ENCODE measurements at places on chromosomes 5 and 9.
A peak's percentile ranks its signal among the peaks of the same experiment; 100 is the strongest.

DNA sequence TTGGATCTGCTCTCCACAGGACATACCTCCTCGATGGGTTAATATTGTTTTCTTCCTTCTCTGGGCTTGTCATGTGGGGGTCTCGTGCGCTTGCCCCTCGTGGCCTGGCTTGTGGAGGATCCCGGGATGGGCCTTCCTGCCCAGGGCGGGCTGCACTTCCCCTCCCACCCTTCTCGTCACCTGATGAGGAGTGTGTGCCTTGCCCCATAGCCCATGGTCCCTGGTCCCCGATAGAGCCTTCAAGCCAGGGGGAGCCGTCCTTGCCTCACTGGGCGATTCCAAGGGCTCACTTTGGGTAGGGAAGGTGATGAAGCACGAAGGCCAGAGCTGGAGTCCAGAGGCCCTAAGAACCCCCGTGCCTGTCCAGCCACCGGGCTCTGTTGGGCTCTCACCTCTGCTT is 28.7 kb downstream of the DYNC2I2 start:
- no peak for ATAC-seq

DNA sequence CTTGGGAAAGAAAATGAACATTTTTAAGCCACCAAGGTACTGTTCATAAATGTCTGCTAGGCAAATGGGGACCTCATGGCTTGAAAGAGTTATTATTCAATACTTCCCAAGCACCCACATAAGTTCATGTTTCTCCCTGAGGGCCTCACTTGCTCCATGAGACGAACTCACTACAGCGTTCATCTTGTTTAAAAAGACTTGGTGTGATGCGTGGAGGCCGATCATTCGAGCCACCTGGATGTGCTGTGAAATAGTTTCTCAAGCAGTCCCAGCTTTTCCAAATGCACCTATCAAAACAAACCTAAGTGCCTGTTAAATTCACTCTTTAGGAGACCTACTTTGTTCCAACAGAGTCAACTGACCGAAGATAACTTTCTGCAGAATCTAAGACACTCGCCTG is 103.2 kb downstream of the LHFPL2 start:
- no peak for ATAC-seq

DNA sequence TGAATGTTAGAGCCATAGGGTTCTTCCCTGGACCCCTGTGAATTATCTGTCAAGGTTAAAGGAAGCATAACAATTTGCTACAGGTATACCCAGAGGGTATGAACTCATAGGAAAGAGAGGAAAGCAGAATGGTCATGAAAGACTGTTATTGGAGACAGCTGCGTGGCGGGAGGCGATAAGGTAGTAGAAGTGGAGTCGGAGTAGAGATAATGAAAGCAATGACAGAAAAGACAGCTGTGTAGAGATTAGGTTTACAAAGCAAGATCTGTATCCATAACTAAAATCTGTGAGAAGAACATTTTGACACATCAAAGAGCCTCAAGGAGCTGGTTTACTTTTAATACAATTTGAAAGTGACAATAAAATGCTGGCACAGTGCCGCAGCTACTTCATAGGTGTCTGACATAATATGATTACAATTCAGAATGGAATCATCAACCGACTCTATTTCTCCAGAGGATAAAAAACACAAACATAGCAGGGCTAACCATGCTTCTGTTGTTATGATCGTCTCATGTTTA is 603.9 kb downstream of the CDH12 start:
- no peak for ATAC-seq

DNA sequence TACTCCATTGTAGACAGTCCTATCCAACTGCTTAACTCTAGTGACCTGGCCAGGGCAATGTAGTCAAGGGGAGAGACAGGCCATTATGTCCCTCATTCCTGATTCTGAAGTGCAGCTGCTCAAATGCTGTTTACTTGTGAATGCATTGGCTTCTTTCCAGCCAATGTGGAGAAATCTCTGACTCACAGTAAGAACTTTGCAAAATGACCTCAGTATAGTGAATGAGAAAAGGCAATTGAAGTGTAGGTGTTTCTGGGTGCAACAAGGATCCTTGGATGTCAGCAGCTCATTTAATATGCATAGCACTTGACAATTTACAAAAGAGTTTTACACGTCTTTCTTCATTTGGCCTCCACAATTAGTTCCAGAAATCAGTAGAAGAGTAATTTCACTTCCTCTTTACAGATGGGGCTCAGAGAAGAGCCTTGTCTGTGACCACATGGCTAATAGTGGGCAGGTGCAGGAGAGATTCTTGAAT is 367.2 kb downstream of the OSTF1 start:
- no peak for ATAC-seq

GRCh38 chr9:128409978-128410377 is 10.7 kb upstream of the CERCAM start:
- ATAC-seq: no peak

DNA sequence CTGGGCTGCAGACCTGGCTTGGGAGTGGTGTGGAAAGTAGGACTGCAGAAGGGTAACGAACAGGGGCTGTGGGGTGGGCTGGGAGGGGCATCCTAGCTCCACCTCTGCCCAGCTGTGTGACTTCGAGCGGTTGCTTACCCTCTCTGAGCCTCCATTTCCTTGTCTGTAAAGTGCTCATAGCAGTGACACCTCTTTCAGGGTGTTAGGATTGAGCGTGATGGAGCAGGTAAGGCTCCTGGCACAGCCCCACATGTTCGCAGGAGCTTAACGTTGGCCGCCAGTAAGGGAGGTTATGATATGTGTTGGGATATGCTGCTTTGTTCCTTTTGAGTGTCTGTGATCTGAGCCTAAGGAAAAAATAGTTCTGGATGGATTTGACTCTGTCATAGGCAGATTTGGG is 2.1 kb downstream of the NDST1 start:
- no peak for ATAC-seq

DNA sequence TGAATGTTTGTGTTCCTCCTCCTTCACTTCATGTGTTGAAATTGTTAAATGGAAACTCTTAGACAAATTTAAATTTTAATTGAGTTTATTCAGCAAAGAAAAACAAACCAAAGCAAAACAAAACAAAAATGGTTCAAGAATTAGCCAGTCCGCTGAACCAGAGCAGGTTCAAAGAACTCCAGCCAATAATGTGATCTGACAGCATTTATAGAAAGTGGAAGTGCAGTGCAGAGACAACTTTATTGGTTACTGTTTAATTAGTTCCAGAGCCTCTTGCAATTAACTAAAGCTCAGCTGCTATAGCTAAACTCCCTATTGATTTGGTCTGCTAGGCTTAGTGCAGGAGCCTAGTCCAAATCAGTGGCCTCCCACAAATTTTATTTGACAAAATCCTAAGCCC is 132.9 kb downstream of the RNF180 start:
- no peak for ATAC-seq

- ATAC-seq: no peak
Observed at GRCh38 chr5:103889500-103890209, 327.1 kb upstream of the NUDT12 start.

DNA sequence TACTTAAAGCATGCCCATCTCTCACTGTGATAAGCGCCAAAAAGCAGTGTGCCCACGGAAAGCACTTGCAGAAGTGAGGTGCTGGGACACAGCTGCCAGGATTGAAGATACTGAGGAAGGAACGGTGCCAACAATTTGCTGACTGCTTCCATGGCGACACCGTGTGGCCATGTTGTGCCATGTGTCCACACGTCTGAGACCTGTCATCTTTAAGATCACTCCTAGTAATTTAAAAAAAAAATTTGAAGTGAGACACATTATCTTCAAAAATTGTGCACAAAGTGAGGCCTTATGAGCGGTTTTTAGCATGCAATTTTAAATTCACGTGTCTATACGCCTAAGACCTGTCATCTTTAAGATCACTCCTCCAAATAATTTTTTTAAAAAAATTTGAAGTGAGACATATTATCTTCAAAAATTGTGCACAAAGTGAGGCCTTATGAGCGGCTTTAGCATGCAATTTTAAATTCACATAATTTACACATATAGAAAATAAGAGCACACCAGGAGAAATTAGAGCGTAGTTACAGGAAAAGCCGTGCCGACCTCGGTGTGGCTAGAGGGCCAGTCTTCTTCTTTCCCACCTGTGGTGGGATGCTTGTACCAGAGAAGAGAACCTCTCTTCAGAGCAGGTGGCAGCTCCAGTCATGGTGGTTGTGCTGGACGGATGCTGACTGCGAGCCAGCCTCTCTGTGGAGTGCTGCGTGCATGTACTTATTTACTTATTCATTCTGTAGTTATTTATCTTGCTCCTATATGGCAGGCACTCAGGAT is 21.4 kb upstream of the FLT4 start:
- peak; percentile 62 for ATAC-seq

GRCh38 chr5:39523821-39524220 is 99.0 kb upstream of the DAB2 start:
- no peak for ATAC-seq

DNA sequence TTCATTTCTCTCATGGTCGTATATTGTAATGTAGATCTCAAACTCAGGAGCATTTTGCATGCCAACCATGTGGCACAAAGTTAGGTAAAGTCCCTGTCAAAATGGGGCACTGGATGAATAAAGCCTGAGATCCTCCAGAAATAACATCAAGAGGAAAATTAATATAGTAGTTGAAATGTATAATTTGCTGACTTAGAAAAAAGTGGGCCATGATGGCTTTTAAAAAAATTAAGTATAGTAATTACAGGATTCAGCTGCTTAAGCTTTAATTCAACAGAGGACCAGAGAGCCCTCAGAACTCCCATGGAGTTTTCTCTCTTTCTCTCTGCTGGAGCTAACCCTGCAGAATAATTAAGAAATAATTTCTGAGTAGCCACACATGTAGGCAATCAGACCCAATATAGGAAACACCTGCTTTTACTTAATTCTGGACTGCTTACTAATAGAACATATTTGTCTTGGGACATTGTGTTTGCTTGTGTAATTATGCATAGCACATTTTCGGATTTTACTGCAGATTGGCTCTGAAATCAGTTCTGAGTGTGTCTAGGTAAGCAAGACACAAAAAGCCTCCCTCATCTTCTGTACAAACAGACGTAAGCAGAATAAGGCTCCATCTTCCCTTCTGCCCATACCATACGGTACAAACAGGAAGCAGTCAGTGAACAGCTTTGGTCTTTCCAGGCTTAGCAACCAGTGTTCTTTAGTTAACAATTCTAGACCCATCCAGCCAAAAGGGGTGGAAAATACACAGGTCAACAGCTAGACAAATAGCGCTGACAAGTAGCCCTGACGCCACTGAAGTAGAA is 26.5 kb upstream of the PCSK1 start:
- ATAC-seq: no peak

DNA sequence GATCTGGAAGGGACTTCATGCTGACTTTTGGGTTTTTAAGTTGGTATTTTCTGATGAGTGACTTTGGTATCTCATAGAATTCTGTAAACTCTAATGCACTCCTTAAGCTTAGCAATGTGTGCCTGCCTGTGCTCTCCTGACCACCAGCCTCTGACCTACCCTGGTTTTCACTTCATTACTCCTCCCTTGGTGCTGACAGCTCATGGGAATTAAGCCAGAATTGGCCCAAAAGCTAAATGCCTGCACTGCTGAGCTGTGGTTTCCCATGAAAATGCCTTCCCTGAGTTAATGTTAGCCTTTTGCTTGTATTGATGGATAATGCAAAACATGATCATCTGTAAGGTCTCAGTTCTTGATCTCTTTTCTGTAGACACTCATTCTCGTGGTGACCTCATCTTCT is 308.0 kb downstream of the DOCK8 start:
- ATAC-seq: no peak

GRCh38 chr5:6398570-6399230 is 20.4 kb upstream of the MED10 start:
- ATAC-seq: no peak

- peak; percentile 54 for ATAC-seq
Observed at GRCh38 chr9:86303316-86303975, 21.1 kb upstream of the ISCA1 start.

DNA sequence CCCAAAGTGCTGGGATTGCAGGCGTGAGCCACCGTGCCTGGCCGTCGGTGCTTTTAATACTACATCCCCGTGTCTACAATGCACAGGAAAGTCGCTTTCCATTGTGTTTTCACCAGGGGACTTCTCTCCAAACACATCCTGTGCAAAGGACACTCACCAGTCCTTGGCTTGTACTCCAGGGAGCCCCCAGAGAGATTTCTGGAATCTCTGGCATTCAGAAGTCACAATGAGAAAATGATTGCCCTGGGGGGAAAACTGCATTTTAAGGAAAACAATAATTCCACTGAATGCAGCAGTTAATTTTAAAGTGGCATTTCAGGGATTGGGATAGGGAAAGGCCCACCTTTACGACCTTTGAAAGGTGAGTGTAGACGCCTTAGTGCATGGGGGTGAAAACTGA is 112.0 kb downstream of the ADAMTS16 start:
- no peak for ATAC-seq

GRCh38 chr5:18507114-18507513 is 872.9 kb downstream of the TAF11L14 start:
- ATAC-seq: no peak

DNA sequence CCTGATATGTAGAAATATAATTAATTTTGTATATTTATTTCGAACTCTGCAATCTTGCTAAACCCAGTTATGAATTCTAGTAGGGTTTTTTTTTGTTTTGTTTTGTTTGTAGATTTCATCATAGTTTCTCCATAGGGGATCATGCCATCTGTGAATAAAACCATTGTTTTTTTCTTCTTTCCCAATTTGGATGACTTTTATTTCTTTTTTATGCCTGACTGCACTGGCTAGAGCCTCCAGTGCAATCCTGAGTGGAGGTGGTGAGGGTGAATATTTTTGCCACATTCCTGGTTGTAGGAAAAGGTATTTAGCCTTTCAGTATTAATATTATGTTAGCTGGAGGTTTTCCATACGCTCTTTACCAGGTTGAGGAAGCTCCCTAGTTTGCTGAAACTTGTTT is 70.0 kb upstream of the GFPT2 start:
- no peak for ATAC-seq

- no peak for ATAC-seq
Observed at GRCh38 chr9:72478966-72479365, 42.4 kb upstream of the TMC1 start.

DNA sequence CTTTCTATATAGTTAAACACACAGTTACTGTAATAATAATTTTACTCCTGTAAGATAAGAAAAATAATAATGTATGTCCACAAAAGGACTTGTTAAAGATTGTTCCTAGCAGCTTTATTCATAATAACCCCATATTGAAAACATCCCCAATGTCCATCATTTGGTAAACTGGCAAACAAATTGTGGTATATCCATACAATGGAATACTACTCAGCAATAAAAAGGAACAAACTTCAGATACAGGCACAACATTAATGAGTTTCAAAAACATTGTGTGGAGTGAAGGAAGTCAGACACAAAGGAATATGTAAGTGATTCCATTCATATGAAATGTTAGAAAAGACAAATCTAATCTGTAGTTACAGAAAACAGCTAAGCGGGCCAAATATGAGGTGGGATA is 1.9 kb upstream of the MEGF10 start:
- ATAC-seq: no peak

DNA sequence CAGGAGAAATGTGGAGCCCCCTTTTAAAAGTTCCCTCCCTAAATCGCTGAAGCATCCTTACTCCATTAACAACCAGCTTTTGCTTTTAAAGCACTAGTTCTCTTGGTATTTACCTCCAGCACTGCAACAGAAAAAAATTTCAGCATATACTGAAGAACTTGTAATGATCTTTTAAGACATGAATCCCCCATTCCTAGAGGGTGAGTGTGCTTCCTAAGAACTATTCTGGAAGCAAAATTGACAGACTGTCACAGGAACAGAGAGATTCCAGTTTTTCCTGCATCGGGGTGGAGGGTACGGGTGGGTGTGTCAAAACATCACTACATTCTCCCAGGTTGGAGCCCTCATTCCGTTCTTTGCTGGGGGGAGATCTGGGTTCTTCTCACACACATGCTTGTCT is 151.9 kb downstream of the EBF1 start:
- no peak for ATAC-seq

GRCh38 chr9:137969685-137970084 is 92.1 kb downstream of the CACNA1B start:
- no peak for ATAC-seq
